Right ventricle myocardium superior (tissue), 1 donor: ENCODE measurements at places on chromosomes 7 and 10.
A peak's percentile ranks its signal among the peaks of the same experiment; 100 is the strongest.

DNA sequence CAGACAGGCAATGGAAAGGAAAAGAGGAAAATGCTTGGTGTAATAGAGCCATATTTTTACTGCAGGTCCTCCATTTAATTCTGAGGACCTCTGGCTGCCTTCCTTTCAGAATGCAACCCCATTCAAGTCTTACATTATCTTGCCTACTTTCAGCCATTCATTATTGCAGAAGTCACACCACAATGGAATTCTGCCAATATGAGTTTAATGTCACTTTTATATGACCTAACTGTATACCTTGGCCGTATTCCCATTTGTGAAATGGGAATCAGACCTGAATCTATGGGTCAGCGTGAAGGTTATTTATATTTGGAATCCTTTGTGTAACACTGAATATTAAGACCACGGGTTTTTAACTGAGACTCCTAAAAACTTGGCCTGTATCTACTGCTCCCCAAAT is 241.7 kb upstream of the AOAH start:
- no peak for DNase-seq

- DNase-seq, result no peak
These were observed 2.5 kb downstream of the ADAMTS14 start for GRCh38 chr10:70674560-70675495.

DNA sequence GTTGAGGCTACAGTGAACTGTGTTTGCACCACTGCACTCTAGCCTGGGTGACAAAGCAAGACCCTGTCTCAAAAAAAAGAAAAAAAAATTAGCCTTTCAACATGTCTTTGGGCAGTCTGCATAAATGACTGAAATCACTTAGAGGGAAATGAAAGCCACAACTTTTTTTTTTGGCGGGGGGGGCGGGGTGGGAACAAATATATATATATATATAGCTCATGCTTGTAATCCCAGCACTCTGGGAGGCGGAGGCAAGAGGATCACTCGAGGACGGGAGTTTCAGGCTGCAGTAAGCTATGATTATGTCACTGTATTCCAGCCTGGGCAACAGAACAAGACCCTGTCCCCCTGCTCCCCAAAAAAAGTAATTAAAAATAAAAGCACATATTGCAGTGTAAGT is 23.4 kb upstream of the MICU1 start:
- DNase-seq, result no peak

DNA sequence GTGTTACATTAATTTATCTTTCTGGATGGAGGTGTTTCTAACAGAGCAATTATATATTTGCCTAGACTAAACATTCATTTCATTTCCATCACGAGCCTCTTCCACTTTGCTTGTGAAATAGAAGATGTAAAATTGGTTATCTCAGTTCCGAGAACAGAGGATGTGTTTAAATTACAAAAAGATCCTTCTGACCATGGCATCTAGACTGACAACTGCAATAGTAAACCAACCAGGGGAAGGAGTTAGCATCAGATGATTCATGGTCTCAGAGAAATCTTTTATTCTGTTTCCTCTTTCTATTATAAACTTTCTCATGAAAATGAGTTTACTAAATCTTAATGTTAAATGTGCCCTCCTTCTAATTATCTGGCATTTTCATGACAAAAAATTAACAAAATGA is 149.8 kb upstream of the WDR11 start:
- DNase-seq, result no peak

DNA sequence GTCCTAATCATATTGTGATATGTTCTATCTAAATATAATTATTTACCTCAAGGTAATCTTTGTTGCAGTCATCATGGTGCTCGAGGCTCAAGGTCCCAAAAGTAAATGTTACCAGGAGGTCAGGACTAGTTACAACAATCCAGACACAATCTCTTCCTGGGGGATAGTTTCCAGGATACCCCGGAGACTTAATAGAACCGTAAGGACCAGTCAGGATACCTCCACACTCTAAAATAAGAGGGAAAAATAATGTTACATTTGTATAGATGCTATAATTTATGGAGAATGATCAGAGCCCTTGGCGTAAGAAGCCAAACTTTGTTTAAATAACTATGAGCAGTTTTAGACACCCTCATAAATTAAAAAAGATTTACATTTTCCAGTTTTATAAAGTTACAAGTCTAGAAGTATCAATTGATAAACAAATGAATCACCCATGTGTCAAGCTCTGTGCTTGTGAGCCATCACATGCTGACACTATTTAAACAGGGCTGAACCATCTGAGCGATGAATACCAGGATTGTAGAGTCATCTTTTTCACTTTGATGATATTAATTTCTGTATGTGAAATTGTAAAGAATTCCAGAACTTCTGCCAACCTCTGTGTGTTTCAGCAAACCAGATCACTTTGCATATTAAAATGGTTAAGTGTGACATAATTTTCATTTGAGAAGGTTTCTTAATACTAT is 41.3 kb downstream of the CUBN start:
- no peak for DNase-seq

DNA sequence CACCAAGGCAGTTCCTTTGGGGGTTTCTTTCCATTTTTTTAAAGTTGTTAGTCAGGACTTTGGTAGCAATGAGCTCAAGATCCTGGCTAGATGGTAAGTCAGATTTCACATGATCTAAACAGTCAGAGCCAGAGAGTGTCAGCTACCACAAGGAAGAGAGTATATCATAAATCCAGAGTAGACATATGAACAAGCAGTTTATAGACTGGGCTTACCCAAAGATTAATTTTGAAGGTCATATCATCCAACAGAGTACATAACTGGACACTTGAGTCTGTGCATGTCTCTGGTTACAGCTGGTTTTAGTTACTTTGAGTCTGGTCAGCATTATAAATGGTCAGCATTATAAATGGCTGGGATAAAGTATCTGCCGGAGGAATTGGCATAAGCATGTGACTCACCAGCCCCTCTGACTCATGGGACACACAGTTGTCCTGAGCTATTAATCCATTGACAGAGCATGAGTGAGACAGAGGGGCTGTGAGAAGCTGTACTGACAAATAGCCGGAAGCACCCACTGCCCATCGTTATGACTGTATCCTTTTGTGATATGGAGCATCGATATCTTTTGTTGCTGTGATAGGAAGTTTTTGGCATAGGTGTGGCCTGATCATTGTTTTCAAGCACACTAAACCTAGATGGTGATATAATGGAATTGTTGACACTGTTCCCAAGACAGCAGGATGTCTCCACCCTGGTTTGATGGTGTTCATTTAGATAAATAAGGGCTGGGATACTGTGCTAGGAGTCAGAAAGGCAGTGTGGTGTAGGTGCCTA is 19.3 kb downstream of the PPP1R3C start:
- no peak for DNase-seq

GRCh38 chr10:5187867-5188266 is 2.9 kb upstream of the AKR1C8 start:
- no peak for DNase-seq

DNA sequence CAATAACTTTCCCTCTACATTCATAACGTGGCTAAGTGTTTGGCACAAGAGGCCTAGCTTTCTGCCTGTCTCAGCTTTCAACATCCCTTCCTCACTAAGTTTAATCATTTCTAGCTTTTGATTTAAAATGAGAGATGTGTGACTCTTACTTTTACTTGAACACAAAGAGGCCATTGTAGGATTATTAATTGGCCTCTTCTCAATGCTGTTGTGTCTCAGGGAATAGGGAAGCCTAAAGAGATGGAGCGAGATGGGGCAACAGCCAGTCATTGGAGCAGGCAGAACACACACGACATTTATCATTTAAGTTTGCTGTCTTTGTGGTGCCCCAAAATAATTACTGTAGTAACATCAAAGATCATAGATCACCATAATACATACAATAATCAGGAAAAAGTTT is 167.1 kb upstream of the TRIM24 start:
- DNase-seq, result no peak

- no peak for DNase-seq
These were observed 37.2 kb downstream of the APBB1IP start for GRCh38 chr10:26475386-26475785.

DNA sequence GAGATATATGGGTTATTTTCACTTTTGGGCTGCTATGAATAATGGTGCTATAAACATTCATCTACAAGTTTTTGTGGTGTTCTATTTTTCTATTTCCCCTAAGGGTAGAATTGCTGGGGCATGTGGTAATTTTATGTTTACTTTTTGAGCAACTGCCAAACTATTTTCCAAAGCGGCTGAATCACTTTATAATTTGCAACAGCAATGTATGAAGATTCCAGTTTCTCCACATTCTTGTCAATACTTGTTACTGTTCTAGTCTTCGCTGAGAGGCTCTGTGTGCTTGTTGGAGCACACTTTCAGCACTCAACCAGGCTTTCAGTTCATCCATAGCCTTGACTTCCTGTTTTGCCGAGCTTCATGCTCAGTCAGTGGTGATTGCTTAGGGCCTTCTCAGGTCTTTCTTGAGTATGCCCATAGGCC is 39.0 kb downstream of the ADK start:
- DNase-seq, result no peak

GRCh38 chr7:73509463-73509862 is 12.6 kb downstream of the BAZ1B start:
- DNase-seq, result no peak

DNA sequence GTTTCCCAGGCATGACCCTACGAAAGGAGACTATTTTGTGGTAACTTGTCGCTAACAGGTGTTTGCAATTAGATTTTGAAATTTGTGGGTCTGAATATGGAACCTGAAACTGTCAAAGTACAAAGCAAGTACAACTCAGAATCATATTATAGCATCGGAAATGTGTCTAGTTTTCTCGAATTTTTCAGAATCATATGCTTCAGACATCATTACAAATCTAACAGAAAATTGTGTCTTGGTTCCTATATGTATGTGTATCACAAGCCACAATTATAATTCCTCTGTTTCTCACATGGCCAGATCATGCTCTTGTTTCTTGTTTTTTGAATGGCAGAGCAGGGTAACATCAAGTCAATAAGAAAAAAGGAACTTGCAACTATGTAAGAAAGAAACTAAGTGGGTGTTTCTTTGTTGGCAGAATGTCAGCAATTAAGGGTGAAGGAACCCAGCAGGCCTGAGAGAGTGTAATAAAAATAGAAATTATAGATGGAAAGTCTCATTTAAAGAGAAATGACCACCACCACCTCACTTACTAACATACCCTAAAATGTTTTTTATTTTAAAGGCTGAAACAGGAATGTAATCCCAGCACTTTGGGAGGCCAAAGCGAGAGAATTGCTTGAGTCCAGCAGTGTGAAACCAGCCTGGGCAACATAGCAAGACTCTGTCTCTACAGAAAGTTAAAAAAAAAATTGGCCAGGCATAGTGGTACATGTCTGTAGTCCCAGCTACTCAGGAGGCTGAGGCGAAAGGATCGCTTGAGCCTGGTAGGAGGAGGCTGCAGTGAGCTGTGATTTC is 51.3 kb downstream of the PRTFDC1 start:
- no peak for DNase-seq

GRCh38 chr10:49690698-49691356 is 11.4 kb downstream of the C10orf53 start:
- DNase-seq, result no peak

DNA sequence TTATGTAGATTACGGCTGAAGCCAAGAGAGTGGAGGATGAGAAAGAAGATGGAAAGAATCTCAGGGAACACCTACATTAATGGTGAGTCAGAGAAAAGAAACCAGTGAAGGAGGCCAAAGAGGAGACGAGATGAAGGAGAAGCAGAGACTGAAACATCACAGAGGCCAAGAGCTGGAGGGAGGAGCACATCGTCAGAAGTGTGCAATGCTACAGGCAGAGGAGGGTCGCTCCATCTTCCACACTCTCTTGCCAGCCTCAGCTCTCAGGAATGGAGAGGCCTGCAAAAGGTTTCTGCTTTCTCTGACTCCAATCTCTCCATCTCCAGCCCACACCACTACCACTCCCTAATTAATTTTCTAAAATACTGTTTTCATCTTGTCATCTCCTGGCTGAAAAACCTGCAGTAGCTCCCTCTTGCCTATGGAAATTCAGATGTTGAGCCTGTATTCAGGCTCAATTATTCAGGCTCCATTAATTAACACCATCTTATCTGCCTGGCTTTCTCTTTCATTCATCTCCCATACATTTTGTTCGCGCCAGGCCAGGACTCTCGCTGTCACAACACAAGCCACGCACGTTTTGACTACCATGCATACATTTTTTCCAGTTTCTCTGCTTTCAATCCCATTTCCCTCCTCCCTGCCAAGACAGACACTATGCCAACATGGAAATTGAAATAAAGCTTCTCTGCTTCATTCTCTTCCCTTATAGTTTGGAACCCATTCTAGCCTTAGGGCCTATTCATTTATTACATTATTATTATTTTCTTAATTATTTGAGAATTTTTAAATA is 165.8 kb downstream of the INHBA start:
- DNase-seq, result no peak

DNA sequence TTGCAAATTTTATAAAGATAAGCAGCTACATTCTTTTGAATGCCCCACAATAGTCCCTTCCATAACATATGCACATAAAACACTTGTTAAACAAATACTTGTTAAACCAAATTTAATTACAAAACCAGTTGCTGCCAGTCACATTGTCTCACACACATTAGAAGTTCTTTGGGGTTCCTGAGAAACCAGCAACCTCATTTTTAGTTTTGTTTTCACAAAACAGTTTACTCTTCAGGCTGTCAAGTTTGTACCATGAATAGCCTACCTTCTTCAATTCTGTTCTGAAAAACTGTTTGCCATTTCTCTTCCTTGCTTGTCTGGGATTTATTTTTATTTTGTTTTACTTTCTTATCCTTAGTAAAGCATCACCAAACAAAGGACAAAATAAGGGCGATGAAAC is 176.5 kb upstream of the PHF14 start:
- no peak for DNase-seq

DNA sequence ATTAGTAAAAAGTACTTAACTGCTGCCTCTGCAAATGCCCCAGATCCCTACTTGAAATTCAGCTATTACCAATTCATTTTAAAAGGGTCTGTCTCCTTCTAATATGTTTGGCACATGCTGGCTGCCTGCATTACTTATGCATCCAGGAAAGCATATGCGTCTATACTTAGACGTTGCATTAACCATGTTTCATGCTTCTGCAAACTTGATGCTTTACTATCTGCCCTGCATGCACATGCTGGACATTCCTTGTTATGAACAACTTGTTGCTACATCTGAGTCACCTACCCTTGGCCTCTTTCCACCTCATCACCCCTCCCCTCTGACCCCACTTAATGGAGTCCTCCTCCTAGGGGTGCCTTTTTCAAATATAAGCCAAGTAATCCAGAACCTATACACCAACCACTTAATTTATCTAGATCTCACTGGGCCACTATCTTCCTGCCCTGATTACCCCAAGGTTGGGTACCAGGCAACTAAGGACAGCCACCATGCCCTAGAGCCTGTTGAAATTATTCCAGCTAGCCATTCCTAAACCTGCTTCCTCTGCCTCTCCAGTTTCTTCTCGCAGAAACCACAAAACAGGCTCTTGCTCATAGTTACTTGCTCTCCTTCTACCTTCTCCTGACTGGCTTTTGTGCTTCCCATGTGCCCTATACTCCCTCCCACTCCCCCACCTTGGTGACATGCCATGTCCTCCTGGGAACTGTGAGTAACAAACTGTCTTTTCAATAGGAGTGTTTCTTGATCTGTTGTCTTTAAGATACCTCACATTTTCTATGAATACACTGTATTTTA is 1187.9 kb downstream of the REEP3 start:
- DNase-seq, result no peak

- peak; percentile 47 for DNase-seq
These were observed 267.0 kb downstream of the FRMD4A start for GRCh38 chr10:14063531-14064285.

GRCh38 chr7:1666823-1667565 is 3.1 kb upstream of the ELFN1 start:
- no peak for DNase-seq
